ENCODE measurements at places on chromosomes 13 and 19.

- no peak for DNase-seq
These were observed 62.9 kb downstream of the NHLRC3 start for GRCh38 chr13:39100996-39101738.

GRCh38 chr13:36454987-36455386 lies 22.7 kb downstream of the CCNA1 start:
- no peak for DNase-seq

DNA sequence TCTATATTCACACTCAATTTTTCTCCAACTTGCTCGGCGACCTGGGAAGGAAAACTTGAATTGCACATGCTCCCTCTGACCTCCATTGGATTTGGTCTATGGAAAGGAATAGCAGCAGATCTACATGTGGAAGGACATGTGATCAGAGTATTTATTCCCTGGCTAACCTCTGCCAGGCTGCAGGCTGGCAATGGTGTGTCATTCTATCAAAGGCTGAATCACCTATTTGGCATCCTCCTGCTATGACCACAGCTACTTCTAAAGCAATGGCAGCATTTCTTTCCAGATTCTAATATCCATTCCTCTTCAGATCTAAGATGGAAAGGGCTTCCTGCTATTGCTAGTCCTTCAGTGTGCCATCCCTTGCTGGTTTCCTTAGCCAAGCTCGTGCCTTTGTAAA lies 144.3 kb upstream of the FREM2 start:
- no peak for DNase-seq

- DNase-seq = no peak
These were observed 44.3 kb downstream of the MTMR6 start for GRCh38 chr13:25242956-25243355.

- DNase-seq = peak; percentile 36
These were observed 468 bp downstream of the STX10 start for GRCh38 chr19:13149628-13150186.

DNA sequence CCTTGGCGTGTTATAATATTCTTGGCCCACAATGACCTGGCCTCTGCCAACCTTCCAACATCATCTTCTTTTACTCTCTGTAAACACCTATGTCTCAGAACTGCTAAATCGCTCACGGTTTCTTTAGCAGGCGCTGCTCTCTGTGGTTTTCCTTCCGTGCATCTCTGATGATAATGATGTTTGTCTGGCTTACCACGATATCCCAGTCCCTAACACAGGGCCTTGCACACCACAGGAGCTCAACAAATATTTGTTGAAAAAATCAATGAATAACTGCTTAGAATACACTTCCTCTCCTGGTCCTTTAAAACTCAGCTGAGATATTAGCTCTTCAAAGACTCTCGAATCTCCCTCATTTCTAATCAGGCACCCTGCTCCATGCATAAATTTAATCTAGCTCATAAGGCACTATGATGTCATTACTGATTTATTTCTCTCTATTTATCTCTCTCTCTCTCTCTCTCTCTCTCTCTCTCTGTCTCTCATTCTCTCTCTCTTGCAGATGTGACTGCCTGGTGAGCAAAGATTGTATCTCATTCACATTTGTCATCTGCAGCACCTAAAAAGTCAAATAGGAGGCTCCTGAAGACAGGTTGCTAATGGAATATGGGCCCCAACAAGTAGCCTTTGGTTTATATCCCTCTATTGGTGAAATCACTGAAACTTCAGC lies 206.4 kb downstream of the NHLRC3 start:
- DNase-seq = no peak

- DNase-seq = no peak
These were observed 2.7 kb downstream of the PNMA8C start for GRCh38 chr19:46426035-46426505.

GRCh38 chr19:39631178-39631577 lies 24.5 kb upstream of the LGALS16 start:
- DNase-seq = no peak

DNA sequence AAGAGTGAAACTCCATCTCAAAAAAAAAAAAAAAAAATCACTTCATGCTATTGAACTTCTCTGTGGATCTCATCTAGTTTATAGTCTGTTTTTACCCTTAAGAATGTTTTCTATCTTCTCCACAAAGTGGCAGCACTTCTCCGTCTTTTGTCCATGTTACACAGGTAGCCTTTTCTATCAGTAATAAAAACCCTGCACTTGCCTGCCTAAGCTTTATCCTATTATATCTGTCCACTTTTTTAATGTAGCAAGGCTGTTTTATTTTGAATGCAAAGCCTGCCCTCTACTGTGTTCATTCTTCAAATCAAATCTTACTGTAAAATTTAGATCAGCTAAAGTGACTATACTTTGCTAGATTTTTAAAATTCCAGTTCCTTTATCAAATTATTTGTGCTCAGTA lies 124.0 kb downstream of the STOML3 start:
- DNase-seq = no peak

DNA sequence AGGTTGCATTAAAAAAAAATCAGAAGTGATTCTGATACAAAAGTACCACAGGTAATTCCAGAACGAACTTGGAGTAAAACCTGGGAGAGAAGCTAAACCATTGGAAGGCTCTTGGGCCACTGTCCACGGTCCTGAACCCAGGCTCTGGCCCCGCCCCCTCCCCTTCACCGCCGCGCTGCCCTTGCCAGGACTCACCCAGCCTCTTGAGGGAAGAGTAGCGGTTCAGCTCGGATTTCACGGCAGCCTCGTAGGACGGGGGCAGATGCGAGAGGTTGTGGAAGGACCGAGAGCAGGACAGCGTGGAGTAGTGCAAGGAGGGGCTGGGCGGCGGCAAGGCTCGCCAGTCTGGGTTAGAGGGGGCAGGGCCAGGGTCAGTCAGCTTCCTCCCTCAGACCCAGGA lies 5.7 kb downstream of the SHISA7 start:
- DNase-seq = no peak

DNA sequence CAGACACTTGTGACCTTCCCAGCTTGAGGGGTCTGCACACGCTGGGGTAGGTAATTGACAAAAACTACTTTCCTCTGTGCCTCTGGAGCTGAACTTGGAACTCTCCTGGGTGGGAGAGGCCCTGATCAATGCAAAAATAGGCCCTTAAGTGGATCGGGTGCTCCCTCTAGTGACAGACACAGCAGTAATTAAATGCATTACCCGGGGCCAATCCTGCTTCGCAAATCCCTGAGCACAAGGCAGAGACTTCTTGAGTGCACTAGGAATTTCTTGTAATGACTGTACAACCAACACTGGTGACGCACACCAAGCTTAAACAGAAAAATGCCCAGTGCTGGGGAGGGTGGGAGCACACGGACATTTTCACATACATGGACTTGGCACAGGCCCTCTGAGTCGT lies 10.6 kb upstream of the UBE2S start:
- DNase-seq = peak; percentile 22

DNA sequence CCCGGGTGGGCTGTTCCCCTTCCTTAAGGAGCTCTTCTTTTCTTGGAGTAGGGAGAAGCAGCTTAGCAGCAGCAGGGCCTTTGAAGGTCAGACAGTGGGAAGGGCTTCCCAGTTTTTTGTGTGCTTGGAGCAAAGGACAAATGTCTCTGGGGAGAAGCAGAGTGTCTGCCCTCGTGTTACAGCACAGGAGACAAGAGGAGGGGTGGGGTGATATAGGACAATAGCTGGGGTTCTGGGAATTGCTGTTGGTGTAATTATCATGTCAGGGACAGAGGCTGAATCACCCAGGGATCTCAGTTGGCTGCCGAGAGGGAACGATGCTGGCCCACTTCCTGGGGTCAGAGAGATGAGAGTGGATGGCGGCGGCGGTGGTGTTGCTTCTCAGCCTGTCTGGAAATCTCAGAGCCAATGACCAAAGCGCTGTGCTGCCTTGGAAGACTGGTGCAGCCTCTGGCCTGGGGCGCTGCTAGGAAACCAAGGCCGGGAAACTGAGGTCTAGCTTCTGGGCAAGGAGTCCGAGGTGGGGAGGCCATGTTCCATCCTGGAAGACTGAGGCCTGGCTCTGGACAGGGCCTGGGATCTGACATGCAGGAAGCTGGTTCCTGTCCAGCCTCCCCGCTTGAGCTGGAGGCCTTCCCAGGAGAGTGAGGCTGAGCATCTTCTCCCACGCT lies 1.2 kb downstream of the INAFM1 start:
- DNase-seq = no peak

DNA sequence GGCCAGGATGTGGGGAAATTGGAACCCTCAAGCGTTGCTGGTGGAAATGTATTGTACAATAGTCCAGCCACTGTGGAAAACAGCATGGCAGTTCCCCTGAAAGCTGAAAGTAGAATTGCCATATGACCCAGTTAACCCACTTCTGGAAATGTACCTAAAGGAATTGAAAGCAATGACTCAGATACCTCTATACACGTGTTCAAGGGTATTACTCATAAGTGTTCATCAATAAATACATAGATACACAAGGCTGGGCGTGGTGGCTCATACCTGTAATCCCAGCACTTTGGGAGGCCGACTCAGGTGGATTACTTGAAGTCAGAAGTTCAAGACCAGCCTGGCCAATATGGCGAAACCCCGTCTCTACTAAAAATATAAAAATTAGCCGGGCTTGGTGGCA lies 71.9 kb upstream of the IRS2 start:
- no peak for DNase-seq

DNA sequence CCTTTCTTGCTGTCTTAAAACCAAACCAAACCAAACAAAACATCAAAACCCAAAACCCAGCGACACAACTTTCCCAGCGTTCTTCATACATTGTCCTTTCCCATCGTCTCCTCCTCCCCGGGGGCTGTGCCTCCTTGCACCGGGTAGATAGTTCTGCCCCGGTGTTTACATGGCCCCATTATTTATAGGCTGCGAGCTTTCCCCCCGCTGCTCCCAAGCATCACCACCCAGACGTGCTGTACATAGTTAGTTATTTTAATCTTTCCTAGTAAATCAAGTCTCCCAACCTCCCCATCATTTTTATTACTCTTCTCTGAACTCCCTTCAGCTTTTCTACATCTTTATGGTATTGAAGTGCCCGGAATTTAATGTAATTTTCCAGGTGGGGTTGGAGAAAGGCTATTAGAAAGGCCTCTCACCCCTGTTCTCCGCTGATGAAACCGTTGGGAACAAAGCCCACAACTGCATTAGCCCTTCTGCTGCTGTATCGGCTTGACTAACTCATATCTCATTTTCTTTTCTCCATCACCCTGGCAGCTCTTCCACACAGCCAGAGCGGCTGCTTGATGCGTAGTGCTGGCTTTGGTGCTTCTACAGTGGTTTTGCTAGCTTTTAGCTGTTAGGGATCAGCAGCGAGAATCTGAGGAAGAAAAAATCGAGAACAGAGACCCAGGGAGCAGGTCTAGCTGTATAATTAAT lies 53.1 kb downstream of the FGF9 start:
- no peak for DNase-seq

DNA sequence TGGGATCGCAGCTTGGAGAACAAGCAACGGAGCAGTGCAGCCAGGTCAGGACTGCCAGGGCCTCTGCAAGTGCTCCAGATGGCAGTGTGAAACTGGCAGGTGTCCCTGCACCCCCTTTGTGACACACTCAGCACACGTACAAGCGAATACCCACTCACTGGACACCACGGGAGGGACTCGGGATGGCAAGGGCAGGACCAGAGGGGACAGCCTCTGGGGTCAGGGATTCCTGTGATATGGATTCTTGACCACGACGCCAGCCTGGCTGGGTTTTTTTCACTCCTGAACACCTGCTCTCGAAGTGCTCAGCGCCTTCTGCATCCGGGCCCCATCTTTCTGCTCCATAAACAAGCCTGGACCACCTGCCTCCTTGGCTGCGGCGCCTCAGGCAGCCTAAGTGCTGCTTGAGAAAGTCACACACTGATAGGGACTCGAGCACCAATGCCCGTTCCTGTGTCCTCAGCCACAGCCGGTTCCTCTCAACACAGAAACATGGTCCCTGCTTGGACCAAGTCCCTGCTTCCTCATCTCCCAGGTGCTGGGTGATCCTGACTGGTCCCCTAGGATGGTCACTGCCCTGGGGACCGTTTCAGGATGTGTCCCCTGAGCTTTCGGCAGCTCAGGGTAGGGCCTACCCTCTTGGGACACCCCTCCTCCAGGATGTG lies 22.0 kb downstream of the ELAVL1 start:
- DNase-seq = no peak

GRCh38 chr19:1214862-1215731 lies 9.5 kb downstream of the STK11 start:
- no peak for DNase-seq

GRCh38 chr19:10262771-10263170 lies 8.1 kb upstream of the ICAM1 start:
- no peak for DNase-seq

DNA sequence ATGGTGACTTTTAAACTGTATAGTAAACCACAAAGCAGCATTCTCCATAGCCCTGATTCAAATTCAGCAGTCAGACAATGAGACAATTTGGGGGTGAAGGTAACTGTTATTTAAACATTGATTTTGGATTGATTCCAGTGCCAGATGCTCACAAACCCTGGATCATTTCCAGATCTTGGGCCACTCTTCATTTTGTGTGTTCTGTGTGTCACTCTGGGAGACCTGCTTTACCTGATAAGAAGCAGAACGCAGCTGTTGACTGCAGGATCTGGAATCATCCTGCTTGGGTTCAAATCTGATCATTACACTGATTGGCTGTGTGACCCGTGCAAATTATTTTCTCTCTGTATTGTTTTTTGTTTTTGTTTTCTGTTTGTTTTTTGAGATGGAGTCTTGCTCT lies 4.0 kb upstream of the PCDH8 start:
- DNase-seq = no peak

DNA sequence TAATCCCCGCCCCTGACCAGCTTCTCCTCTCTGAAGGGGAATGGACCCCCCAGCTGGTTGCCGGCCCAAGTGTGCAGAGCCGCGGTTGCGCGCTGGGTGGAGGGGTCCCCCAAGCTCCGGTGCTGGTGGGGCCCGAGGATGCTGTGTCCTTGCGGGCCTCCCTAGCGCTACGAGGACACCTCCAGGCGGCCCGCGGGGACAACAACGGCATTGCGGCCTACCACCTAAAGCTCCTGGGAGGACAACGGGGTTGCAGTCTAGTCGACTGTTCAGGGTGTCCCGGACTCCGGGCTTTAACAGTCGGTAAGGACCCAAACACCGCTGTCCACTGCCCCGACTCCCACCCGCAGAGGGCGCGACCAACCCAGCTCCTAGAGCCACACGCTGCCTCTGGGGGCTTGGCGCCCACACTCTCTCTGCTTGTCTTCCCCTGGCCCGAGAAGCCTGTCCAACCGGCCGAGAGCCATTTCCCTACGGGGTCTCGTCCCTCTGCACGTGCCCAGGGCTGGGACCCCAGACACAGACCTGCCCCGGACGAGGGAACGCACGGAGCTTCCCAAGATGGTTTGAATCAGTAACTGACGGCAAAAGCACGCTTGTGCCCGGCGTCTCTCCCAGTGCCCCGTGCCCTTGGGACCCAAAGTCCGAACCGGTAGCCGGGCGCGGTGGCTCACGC lies 927 bp upstream of the SDHAF1 start:
- no peak for DNase-seq
